Pancreas (tissue), 10 donors: ENCODE measurements at places on chromosomes 16 and 17. TPM values are rescaled to one million over a fixed set of nuclear protein-coding genes. Genes with fewer than 3 reads are reported as not detected.

Gene NPIPB2
- total RNA-seq = 4.2 TPM

DNA sequence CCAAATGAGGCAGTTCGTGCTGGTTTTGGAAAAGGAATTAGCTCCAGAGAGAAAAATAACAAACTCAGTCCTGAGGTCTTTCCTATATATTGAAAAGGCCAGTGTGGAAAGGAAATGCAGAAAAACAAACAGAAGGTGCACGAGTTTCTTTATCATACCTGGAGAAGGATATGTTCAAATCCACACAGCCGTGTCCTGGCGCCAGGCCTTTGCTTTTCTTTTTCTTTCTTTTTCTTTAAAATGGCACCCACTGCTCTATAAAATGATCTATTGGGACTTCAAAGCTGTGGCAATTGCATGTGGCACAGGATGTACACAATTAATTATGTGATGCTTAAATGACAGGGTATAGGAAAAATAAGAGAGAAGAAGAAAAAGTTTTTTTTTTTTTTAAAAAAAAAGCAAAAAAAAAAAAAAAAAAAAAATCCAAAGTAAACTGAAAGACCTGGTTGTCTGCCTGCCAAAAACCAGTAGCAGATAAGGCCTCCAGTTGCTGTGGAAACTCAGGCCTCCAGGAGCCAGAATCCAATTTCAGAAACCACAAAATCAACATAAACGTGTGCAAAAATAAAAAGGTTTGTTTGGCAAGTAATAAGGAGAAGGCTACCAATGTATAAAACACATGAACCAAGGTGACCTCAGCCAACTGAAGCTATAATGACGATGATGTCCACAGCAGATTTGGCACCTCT is 957.6 kb upstream of the SOX9 start:
- peak; percentile 85 for DNase-seq

- no peak for DNase-seq
Observed at GRCh38 chr17:77915594-77916021, 42.9 kb upstream of the TNRC6C start.

GRCh38 chr17:47076171-47076570 is 97.1 kb upstream of the RPRML start:
- no peak for DNase-seq

- peak; percentile 98 for DNase-seq
Observed at GRCh38 chr17:81432941-81433340, 37.7 kb downstream of the BAHCC1 start.

- DNase-seq = no peak
Observed at GRCh38 chr17:63405020-63405419, 41.1 kb downstream of the CYB561 start.

DNA sequence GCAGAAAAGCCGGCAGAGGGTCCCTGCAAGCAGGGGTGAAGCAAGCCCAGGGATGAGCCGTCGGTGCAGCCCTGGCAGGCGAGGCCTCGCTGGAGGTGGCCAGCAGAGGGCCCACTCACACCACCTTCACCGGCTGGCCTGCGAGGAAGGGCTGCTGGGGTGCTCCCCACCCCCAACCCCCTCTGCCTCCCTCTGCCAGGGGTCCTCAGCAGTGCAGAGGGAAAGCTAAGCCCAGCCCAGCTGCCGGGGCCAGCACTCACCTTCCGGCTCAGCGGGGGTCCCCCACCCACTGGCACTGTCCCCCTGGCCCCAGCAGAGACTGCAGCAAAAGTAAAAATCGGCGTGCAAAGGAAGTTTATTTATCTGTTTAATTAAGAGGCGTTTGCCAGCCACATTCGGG is 113.4 kb downstream of the ENGASE start:
- peak; percentile 28 for DNase-seq

DNA sequence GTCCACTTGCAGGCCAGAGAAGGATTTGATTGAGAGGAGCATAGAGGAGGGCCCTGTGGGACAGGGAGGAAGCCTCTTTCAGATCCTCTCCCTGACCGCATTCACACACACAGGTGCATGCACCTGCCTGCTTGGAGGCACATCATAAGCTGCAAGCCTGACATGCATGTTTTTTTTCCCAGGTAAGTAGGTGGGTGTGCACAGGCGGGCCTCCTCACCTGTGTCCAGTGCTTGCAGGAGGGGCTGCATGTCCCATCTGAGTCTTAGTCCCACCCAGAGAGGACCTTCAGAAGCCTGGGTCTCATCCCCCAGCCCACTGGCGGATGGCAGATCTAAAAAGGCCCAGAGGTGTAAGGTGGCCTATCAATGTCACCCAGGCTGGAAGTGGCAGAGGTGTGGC is 130.8 kb downstream of the TMEM132E start:
- DNase-seq = no peak

DNA sequence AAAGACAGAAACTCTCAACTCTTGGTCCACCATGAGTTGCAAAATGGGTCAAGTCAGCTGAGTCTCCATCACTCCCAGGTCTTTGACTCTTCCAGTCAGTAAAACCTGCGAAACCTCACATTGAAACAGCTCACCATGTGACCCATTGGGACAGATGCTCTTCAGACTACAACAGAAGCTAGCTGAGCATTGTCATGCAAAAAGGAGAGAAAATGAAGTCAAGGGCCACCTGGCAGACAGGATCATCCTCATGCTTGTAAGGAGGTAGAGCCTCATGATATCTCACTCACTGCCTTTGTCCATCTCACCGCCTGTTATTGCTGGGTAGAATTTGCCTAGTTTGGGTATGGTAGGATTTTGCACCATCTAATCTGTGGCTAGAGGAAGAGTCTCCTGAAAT is 50.2 kb downstream of the MAF start:
- no peak for DNase-seq

DNA sequence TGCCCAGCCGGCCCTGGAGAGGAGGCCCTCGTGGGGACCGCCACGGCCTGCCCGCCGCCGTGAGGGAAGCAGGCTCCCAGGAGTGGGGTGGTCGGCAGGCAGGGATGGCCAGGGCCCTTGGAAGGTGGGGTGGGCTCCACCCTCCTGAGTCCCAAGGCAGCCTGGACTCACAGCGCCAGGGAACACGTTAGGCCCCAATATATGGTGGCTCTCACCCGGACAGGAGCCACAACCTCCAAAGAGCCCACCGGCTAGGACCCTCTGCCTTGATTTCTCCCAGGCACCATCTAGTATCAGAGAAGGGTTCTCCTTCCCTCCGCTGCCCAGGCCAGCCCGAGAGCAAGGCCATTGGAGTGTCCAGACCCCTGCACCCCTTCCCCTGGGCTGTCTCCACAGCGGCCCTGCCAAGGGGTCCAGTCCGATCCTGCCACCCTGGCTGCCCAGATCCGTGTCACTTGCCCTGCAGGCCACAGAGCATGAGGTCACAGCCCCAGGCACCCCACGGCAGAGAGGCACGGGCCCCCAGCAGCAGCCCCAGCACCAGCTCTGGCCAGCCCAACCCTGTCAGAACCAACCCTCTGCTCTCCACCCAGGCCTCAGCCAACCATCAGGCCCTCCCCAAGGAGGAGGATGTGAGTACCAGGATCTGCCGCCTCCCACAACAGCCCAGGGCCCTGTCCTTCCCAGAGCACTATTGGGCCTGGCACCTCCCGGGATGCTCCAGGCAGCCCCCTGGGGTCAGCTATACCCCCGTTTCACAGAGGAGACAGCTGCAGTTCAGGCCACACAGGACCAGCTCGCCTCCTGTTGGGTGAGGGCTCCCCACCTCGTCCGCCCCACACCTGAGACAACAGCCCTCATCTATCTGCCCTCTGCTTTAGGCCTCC is 1.1 kb upstream of the AXIN1 start:
- DNase-seq = peak; percentile 71

DNA sequence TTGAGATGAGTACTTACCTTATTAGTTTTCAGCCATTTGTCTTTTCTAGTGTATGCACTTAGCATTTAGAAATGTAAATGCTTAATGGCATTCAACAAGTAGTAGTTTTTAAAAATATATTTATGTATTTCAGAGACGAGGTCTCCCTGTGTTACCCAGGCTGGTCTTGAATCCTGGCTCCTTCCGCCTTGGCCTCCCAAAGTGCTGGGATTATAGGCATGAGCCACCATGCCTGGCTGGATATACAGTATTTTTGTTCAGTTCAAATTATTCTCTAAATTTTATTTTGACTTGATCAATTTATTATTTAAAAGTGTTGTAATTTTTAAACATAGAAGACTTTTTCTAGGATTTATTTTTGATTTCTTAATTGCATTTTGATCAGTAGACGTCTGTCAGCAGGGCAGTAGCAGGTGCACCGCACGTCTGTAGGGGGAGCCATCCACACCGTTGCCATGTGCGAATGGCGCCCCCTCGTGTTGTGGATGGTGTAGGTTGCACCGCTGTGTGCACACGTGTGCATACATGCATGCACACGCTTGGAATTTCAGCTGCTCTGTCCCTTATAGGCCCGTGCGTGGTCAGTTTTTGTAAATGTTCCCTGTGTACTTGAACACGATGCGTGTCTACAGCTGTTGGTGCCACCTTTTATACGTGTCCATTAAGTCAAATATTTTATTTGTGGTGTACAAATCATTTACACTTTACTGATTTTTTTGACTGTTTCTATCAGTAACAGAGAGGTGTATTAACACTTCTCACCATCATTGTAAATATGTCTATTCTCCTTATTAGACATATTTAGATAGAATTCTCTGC is 30.6 kb downstream of the RPTOR start:
- DNase-seq = peak; percentile 71

Gene TP53TG3B
- total RNA-seq = not detected

Gene BORCS6
- 6.9 TPM for total RNA-seq

DNA sequence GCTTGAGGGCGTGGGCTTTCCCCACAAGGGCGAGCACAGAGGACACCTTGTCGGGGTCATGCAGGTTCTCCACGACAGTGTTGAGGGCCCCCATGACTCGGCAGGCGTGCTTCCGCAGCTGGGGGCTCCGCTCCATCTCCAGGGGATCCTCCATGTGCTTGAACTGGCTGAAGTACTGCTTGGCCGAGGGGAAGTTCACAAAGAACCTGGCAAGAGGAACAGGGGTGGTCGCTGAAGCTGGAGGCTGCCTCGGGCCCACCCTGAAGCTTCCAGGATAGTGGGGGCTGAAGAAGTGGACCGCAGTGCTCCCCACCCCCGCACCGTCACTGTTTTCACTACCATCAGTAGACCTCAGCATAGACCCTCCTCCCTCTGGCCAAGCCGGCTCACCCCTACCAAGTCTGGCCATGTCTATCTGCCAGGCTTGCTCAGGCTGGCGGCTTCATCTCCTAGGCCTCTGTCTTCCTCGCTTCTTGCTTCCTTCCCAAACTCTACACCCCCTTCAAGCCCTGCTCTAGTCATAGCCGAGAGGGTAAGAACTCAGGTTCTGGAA is 5.9 kb downstream of the CYGB start:
- DNase-seq = peak; percentile 48

DNA sequence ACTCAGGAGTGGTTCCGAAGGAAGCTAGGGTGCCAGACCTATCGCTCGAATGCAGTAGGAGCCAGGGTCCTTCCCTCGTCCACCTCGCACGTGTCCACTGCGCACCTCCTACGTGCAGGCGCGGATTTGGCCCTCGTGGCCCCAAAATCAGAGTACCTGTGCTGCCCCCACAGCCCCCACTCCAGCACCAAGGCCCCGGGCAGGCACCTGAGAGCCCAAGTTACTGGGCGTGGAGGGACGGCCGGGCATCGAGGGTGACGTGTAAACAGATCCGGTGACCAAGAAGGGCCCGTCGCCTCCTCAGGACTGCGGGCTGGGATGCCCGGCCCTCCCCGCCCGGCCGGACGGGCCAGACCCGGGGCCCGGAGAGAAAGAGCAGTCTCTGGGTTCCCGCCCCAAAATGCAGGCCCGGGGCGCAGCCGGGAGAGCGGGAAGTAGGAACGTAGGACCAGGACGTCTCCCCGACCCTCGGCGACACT is 492 bp downstream of the SLC25A39 start:
- DNase-seq = peak; percentile 69

DNA sequence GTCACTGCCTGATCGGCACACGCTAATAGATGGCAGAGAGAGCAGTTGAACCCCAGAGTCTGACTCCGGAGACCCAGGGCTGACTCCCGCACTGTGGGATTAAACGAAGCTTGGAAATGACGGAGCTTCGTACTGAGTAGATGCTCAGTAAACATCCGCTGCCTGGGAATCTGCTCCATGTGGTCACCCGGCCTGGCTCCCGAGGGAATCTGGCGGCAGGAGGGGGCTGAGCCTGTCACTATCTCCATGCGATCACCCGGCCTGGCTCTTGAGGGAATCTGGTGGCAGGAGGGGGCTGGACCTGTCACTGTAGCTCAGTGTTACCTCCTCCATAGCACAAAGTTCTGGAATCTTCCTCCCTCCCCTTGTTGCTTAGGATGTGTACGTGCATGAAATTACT is 139.7 kb upstream of the CIBAR2 start:
- DNase-seq = no peak

DNA sequence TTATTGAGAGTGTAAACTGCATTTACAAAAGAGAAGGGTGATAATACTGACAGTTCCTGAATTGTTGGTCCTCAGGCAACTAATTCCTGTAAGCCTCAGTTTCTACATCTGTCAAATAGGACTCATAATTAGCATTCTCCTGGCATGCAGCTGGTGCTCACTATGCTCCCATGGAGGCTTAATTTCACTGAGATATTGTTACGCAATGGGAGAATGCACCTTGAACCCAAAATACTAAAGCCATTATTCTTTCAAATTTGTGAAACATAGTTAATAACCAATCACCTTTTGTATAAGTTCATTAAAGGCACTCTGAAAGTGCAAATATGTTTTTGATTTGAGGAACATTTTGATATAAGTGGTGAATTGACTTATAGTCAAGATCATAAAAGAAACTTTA is 985.5 kb downstream of the CDH11 start:
- DNase-seq = no peak

Gene TRIM16
- total RNA-seq = 4.3 TPM

GRCh38 chr17:6162216-6162615 is 92.0 kb downstream of the WSCD1 start:
- no peak for DNase-seq

- DNase-seq = no peak
Observed at GRCh38 chr16:56352351-56353053, 72.8 kb downstream of the AMFR start.
